ENCODE measurements at places on chromosomes 5 and 9.
A peak's percentile ranks its signal among the peaks of the same experiment; 100 is the strongest.

DNA sequence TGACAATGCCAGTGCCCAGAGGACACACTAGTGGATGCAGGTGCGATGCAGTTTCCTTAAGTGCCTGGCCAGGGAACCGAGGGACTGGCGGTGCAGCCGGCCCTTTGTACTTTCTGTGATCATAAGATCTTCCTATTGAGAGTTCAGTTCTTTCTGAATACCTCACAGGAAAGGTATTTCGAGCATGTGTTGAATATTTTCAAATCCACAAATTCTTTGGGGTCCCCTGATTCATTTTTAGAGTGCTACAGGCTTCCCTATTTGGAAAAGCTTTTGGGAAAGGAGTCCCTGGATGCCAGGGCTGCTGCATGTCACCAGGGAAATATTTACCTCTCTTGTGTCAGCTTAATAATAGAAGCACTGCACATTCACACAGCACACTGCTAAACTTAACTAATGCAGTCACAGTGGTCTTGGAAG, 281.5 kb downstream of the GADD45G start:
- DNase-seq: no peak

DNA sequence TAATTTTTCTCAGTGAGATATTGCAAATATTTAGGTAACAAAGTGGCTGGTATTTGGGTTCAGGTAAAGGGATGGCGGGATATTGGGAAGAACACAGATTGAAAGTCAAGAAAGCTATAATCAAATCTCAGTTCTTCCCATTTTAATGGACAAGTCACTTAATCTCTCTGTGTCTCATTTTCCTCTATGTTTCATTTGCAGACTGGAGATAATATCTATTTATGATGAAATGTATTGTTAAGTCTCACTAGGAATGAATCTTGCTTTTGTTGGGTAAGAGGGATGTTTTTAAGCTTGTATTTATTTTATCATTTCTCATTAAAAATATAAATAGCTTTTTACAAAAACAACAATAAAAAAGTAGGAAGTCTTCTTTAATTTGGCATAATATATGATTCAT, 175.4 kb downstream of the ISL1 start:
- DNase-seq: no peak

DNA sequence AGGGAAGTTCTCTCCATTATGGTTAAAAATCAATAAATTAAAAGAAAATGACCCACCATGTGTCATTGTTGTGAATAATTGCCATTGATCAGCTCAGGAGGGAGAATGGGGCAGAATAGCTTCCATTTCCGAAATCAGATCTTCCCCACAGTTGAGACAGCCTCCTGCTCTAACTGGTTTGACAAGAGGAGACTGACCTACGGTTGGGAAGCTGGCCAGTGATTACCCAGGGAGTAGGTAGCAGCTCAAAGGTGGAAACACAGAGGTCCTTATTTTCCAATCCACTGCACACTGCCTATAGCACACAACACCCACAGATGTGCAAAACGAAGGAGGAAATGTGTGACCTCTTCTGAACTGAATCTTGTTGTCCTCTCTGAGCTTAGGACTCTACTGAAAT, 69.0 kb upstream of the DAPK1 start:
- DNase-seq: no peak

DNA sequence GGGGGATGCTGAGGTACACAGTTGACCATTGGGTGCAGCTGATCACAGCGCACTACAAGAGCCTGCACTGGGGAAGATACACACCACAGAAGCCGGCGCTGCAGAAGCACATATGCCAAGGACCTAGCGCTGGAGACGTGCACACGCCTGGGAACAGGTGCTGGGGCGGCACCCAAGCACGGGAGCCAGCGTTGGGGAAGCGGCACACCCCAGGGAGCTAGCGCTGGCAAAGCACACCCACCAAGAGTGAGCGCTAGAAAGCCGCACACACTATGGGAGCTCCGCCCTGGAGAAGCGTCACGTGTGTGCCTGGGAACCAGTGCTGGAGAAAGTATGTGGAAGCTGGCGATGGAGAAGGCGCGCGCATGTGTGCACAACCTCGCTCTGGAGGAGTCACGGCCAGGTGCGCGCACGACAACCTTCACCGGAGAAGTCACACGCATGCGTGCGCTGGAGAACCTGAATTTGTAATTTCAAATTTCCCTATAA, 4.5 kb downstream of the FANCC start:
- peak; percentile 58 for DNase-seq

DNA sequence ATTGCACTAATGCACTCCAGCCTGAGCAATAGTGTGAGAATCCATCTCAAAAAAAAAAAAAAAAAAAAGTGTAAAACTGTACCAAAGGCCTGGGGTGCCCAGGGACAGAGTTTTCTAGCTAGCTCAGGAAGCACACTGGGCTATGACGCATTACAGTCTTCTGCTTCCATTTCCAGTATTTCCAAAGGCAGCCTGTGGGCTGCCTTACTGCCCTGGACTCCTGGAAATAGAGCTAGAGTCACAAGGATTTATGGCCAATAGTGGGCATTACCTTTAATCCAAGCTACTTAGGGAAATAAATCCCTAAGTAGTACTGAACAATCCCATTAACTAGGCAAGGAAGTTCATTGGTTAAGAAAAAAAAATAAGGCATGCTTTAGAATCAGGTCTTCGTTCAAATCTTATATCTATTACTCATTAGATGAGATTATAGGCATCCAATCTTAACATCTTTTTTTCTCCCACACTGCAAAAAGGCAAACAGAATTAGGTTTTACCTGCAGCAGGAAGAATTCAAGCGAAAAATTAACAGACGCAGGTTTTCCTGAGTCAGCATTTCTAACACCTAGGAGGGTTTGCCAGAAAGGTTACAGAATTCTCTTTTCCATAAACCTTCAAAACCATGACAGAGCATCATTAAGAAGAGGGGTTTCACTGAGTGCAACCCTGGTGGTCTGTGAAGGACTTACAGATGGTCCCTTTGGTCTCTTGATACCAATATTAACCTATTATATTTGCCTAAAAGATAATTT, 85.6 kb upstream of the CCDC112 start:
- no peak for DNase-seq

DNA sequence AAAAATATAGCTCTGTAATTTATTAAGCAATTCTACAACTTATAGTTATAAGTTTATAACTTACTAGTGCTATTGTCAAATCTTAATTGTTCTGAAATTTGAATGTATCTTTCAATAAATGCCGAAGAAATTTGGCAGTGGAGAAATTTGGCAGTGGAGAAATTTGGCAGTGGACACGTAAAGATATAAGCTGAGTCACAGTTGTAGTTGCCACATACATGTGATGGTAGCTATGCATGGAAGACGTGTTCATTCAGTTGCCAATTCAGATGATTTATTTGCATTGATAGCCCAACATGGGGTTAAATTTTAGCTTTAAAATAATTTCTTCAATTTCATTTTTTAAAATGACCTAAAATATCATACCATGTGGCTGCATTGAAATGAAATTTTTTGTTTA, 127.8 kb upstream of the NR4A3 start:
- DNase-seq: peak; percentile 45

GRCh38 chr5:96863949-96864584, 12.2 kb upstream of the ERAP2 start:
- no peak for DNase-seq

DNA sequence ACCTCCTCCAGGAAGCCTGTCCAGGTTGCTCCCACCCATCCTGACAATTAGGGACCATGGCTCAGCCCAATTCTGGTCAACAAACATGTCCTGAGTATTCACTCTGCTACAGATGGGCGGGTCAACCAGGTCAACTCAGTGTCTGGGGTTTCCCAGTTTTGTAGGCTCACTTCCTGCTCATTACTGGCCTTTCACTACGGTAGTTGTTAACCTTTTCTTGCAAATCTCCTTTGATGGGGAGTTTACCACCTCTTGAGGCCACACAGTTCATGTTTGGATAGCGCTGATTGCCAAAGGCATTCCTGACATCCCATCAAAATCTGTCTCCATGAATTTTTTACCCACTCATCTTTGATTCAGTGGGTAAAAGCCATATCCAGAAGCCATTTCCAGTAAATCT, 13.8 kb downstream of the TMEM8B start:
- no peak for DNase-seq

GRCh38 chr9:134534661-134535080, 106.9 kb upstream of the COL5A1 start:
- no peak for DNase-seq

DNA sequence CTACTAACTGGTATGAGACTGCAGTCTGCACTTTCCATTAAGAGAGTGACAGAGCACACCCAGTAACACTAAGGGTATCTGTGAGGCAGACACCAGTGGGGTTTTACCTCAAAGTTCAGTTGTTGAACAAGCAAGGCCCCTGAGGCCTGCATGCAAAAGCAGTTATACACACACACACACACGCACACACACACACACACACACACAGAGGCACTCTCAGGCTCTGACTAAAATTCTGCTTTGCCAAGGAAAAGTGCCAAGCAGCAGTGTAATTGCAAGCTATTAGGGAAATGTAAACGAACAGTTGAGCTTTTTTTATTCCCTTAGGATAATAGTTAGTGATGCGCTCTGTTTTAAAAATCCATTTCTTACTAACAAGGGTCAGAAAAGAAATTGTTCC, 377.1 kb downstream of the SPOCK1 start:
- DNase-seq: peak; percentile 85

DNA sequence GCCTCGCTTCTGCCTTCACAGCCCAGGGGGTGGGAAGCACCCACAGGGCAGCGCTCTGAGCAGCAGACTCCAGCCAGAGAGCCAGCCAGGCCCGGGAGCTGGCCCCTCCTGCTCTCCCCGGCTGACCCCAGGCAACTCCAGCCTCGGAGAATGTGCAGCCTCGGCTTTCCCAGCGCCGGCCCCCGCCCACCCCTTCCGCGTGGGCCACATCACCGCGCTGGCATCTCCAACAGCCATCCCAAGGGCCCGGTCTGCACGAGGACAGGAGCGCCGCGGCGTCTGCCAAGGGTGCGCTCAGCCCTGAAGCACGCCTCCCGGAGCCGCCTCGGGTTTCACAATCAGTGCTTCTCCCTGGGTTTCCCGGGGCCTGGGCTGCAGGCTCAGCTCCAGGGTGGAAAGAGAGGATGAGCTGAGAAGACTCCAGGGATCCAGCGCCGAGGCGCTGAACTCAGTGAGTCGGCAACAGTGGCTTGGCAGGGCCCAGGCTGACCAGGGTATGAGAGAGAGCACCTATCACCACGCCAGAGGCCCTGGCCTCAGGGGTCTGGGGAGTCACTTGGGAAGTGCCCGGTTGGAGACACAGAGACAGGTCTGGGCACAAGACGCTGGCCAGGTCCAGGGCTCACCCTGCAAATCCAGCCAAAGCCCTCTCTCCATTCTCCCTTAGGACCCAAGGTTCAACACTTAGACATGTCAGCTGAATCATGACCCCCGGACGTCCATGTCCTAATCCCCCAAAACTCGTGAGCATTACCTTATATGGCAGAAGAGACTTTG, 79.6 kb downstream of the ADAMTS2 start:
- peak; percentile 98 for DNase-seq

- DNase-seq: no peak
Measured at GRCh38 chr5:6572086-6572824, 60.6 kb downstream of the NSUN2 start.

- peak; percentile 77 for DNase-seq
Measured at GRCh38 chr9:124399323-124399967, 15.8 kb downstream of the PSMB7 start.

- no peak for DNase-seq
Measured at GRCh38 chr5:77083088-77083487, 4.0 kb downstream of the ZBED3 start.

- peak; percentile 100 for DNase-seq
Measured at GRCh38 chr9:94900222-94901018, 173.9 kb downstream of the AOPEP start.

- DNase-seq: no peak
Measured at GRCh38 chr5:168776070-168776469, 196.9 kb upstream of the PANK3 start.

DNA sequence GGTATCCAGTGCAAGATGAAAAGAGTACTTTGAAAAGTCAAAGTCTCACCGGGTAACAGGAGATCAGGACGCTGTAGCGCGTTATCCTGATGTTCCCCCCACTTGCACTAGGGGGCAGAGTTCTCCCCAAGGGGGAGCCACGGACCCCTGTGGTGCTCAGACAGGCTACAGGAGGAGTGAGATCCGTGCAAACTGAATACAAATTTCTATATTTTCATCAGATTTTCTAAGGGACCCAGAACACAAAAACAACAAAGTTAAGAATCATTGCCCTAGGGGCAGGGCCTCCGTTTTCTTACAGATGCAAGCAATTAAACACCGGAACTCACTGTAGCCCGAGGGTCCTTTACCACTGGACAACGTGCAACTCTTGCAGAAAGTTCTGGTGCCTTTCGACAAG, 2.0 kb downstream of the MYO10 start:
- peak; percentile 82 for DNase-seq

DNA sequence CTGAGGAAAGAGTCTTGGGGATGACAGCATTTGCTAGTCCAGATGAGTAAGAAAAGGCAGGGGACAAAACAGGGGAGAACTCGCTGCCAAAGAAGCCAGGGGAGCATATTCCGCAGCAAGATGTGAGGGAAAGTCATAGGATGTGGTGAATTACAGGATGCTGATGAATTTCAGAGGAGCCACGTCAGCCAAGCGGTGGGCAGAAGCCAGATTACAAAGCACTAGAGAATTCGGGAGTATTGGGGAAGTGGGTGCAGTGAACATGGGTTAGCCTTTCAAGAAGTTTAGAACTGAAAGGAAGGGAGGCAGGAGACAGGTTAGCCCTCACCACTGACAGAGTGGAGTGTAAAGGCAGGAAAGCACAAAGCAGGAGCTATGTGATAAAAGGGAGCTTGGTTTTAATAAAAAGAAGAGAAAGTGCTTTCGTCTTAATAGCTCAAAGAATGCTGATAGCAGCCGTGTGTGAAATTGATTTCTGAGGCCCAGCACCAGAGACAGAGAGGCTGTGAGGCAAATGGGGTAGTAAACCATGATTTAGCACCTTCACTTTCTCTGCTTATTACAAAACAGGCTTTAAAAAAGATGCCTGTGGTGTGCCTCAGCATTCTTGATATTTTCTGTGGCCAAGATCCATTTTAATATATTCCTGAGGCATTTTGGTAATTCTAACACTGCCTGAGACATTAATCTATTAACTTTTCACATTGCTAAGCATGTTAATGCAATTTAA, 16.9 kb downstream of the ADAMTSL1 start:
- peak; percentile 99 for DNase-seq

DNA sequence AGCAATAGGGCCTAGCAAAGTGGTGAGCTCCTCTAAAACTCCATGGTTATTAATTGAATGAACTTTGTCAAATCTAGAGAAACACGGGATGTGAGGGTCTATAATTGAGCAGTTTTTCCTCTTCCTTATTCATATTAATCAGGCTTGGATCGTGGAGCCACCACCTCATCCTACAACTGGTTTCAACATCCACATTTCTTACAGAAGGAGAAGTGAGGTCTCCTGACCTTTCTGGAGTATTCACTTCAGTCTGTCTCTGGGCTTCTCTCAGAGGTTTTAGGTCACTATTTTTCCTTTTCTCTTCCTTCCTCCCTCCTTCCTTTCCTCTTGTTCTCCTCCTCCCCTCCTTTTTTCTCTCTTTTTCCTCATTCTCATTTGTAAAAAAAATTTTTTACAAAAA, 177.3 kb upstream of the ACTBL2 start:
- no peak for DNase-seq

DNA sequence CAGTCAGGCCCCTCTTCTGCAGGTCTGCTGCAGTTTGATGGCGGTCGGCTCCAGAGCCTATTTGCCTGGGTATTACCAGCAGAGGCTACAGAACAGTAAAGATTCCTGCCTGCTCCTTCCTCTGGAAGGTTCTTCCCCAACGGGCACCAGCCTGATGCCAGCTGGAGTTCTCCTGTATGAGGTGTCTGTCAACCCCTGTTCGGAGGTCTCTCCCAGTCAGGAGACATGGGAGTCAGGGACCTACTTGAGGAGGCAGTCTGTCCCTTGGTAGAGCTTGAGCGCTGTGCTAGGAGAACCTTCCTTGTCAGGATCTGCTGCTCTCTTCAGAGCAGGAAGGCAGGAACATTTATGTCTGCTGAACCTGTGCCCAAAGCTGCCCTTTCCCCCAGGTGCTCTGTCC, 138.4 kb upstream of the IQGAP2 start:
- no peak for DNase-seq

All from fibroblast of the aortic adventitia (primary cell).